Activated gamma-delta T cell (primary cell): ENCODE measurements at places on chromosomes 4 and X.

DNA sequence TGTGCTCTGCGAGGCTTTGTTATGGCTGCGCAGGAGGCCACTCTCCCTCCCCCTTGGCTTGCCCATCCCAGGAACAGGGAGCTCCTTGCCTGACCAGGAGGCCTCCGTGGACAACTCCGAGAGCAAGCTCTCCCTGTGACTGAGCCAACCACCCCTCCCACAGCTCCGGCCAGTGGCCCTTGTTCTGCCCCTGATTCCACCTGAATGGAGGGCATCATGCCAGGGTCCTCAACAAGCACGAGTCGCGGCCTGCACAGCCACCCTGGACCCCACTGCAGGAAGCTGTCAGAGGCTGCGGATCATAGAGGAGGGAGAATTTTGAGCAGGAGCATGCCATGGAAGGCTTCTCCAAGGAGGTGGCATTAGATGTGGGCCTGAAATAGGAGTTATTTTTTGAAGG, 44.8 kb upstream of the GRPEL1 start:
- no peak for DNase-seq

GRCh38 chr4:128635955-128636560, 173.4 kb upstream of the JADE1 start:
- no peak for DNase-seq

GRCh38 chrX:10634392-10635161, 14.2 kb upstream of the MID1 start:
- no peak for DNase-seq

DNA sequence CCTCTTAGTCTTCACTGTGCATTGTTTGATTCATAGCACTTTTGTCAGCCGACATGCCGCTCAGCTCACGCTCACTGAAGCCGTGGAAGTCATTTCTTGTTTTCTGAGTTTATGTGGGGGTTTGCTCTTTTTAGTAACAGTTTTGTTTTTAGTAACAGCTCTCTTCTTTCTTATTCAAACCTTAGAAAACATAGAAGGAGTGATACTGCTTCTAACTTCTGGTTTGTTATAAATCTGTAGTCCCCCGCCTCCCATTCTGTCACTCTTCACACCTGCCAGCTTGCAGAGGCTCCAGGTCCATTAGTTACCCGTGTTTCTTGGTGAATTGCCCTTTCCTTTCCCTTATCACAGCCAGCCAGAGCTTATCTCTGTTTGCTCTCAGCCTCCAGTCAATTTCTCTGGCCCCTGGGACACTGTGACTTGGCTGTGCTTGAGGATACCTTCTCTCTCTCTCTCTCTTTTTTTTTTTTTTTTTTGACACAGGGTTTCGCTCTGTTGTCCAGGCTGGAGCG, 50.5 kb downstream of the GRK4 start:
- DNase-seq: no peak

DNA sequence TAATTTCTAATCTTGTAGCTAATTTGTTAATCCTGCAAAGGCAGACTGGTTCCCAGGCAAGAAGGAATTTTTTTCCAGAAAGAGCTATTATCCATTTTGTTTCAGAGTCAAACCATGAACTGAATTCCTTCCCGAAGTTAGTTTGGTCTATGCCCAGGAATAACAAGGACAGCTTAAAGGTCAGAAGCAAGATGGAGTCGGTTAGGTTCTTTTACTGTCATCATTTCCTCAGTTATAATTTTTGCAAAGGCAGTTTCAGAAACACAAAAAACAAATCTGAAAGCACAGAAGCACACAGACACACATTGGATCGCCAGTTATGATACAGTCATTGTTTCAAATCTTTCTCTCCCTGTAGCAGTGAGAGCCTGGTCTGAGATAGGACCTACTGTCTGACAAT, 37.9 kb downstream of the AGA start:
- no peak for DNase-seq

DNA sequence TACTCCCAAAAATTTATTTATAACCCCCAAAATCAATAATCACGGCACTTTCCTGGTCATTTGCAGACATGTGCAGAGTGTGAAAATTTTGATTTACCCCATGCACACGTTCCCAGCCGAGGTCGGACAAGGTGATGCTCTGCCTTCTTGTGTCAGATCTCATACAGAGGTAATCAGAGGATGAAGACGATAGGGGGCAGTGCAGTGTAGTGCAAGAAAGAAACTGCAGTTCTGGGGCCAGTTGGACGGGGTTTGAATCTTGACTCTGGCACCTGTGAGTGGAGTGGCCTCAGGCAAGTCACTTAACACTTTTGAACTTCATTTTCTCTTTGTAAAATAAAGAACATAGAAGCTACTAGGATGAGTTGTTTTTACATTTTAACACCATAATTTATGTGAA, 88.4 kb downstream of the FRMPD3 start:
- DNase-seq: no peak

GRCh38 chr4:3346146-3346545, 53.3 kb downstream of the RGS12 start:
- no peak for DNase-seq

GRCh38 chr4:137116144-137116543, 416.1 kb downstream of the PCDH18 start:
- no peak for DNase-seq
